Activated CD4-positive, alpha-beta memory T cell treated with anti-CD3 and anti-CD28 coated beads, Interleukin-2, amount 10 ng/mL, durations not matched to agents 7 days and 5 days (primary cell): ENCODE measurements at places on chromosomes 12 and 14. TPM values are rescaled to one million over a fixed set of nuclear protein-coding genes. Genes with fewer than 3 reads are reported as not detected.
A peak's percentile ranks its signal among the peaks of the same experiment; 100 is the strongest.

TAS2R46 gene
- total RNA-seq: 0.43 TPM

DNA sequence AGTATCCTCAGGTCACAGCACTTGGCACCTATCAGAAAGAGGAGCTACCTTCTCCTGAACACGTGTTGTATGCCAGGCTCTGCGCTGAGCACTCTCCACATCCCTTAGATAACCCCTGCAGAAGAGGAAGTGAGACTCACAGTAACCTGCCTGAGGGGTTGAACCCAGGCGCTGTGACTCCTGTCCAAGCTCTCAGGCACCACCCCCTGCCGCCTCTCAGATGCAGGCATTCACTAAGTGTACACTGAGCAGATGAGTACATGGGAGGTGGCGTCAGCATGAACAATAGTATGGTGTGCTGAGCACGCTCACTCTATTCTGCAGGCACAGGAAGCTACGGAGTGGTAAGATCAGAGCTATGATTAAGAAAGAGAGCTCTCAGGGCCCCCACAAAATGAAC, 21.0 kb upstream of the RIC8B start:
- peak; percentile 71 for DNase-seq

DNA sequence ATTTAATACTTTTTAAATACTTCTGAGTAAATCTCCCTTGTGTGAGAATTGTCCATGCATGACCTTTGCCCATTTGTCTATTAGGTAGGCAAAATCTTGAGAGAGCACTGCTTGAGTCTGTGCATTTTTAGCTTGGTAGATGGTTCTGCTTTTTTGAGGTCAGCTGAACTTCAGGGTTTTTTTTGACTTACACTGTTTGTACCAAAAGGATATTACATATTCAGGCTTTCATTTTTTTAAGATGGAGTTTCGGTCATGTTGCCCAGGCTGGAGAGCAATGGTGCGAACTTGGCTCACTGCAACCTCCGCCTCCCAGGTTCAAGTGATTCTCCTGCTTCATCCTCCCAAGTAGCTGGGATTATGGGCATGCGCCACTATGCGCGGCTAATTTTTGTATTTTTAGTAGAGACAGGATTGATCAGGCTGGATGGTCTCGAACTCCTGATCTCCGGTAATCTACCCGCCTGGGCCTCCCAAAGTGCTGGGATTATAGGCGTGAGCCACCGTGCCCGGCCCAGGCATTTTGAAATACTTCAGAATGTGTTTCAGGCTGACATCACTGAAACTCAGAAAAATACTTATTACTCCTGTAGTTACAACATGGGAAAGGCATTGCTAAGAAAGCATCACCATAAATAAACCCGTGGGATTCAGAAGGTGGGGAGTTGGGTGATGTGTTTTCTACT, 11.1 kb downstream of the RASSF3 start:
- no peak for DNase-seq

KCNA1 gene
- not detected for total RNA-seq

SP7 gene
- total RNA-seq: not detected

PRR4 gene
- 0.98 TPM for total RNA-seq

GRCh38 chr12:4956054-4956453, 46.3 kb downstream of the KCNA1 start:
- DNase-seq: no peak

- DNase-seq: no peak
These were observed 39.1 kb upstream of the GZMB start for GRCh38 chr14:24673059-24673458.

CIT gene
- total RNA-seq: 92.8 TPM

ERP27 gene
- 7.2 TPM for total RNA-seq

DGLUCY gene
- total RNA-seq: 115 TPM

DNA sequence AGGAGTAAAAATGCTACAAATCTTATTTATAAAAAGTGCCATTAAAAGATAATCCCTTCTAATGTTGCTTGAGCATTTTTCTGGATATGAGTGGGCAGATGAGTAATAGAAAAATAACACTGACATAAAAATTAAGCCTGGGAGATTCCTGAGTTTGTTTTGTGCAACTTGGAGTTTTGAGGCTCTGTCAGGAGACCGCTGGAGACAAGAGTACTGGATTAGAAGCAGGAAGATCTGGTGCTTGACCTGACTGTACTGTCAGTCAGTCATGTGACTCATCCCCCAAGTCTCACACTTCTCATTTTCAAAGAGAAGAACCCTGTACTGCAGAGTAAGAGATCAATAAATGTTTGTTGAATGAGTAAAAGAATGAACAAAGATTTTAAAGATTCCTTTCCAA, 29.4 kb downstream of the ANO4 start:
- no peak for DNase-seq

RASSF9 gene
- not detected for total RNA-seq
